ENCODE measurements at places on chromosomes 3 and 15.

- no peaks in the 10 kb centered on the region for H3K36me3 ChIP-seq
- H3K27ac ChIP-seq, result no peak overlapping the region
- H3K4me1 ChIP-seq, result no peaks in the 10 kb centered on the region
These were observed 119.3 kb downstream of the IGF2BP2 start for GRCh38 chr3:185705498-185705897.

DNA sequence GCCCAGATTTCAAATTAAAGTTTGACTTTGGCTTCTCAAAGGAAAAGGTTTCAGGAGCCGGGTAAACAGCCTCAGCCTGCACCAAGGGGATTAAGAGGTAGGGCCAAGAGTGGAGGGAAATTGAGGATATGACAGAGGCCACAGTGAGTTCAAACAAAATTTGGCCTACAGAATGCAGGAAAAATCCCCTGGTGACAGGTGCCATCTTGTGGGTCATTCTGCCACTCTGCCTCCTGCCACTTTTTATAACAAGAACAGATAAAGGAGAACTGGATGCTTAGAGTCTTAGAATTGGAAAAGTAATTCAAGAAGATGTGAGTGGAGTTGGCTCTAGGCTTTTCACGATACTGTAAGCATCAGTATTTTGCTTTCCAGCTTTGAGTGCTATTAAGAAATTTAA lies 253.2 kb downstream of the NR2F2 start:
- no peak for DNase-seq
- no peak overlapping the region for H3K4me3 ChIP-seq
- no peaks in the 10 kb centered on the region for H3K27me3 ChIP-seq

GRCh38 chr15:59327942-59328341 lies 44.7 kb downstream of the MYO1E start:
- no peaks in the 10 kb centered on the region for H3K36me3 ChIP-seq
- no peak overlapping the region for H3K4me3 ChIP-seq
- H3K27ac ChIP-seq, result no peak overlapping the region
- H3K4me1 ChIP-seq, result peaks cover 13% of the 10 kb centered on the region
- no peaks in the 10 kb centered on the region for H3K27me3 ChIP-seq
- peak; percentile 18 for DNase-seq

GRCh38 chr3:11850003-11850402 lies 3.3 kb upstream of the TAMM41 start:
- peaks cover under 1% of the 10 kb centered on the region for H3K36me3 ChIP-seq
- H3K27ac ChIP-seq, result no peak overlapping the region
- no peak overlapping the region for H3K4me3 ChIP-seq
- peaks cover 4% of the 10 kb centered on the region for H3K27me3 ChIP-seq
- DNase-seq, result no peak
- peaks cover 19% of the 10 kb centered on the region for H3K4me1 ChIP-seq

GRCh38 chr15:62138124-62138523 lies 27.0 kb downstream of the C2CD4B start:
- H3K36me3 ChIP-seq, result no peaks in the 10 kb centered on the region
- H3K27me3 ChIP-seq, result peaks cover 2% of the 10 kb centered on the region

DNA sequence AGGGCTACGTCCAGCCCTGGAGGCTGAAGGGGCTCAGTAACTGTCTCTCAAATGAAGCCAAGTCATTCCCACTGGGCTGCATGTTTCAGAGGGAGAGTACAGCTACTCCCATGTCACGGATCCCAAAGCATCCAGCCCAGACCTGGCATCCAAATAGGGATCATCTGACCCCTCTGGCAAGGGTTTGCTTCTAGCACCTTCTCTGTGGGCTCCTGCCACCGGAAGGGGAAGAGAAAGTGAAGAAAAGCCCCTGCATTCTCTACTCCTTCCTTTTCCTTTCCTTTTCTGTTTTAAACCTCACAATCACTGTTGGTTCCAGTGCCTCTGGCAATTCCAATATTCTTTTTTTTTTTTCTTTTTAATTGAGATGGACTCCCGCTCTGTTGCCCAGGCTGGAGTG lies 64.5 kb upstream of the CTSH start:
- no peak for DNase-seq
- H3K27ac ChIP-seq, result no peak overlapping the region
- peaks cover 8% of the 10 kb centered on the region for H3K4me1 ChIP-seq
- H3K36me3 ChIP-seq, result no peaks in the 10 kb centered on the region
- H3K27me3 ChIP-seq, result peaks cover 2% of the 10 kb centered on the region
- no peak overlapping the region for H3K4me3 ChIP-seq

DNA sequence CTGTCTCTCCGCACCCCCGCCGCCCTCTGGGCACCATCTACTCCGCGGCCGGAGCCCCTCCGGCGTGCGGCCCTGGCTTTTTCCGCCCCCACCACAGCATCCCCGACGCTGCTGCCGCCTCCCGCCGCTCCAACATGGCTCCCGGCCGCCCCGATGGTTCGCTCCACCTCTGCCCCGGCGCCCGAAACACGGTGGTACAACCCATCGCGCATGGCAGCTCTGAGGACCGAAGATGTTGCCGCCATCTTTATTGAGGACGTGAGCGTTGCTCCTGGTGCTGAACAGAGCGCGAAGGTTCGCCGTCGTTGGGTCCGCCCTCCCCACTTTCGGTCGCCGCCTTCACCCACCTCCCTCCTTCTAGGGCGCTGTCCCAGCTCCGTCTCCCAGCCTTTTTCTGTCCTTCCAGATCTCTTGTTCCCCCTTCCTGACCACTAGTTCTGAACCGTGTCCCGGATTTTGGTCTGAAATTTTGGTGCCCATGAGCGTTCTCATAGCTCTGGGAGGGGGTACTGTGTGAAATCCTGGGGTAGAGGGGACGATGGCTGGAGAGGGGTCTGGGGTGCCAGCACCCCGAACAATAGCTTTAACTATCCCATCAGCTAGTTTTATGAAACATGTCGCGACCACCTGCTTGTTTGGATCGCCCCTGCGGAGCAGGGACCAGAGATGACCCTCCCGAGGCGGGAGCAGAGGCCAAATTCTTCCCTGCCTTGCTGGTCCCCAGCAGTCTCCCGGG lies at the start of gene CELSR3:
Gene CELSR3, minus strand, starts transcription at position 134 of the 736 bp plus-strand sequence. CDS start 252 bp downstream, outside the sequence.
- DNase-seq, result peak; percentile 68
- peaks cover 30% of the 10 kb centered on the region for H3K27me3 ChIP-seq
- H3K27ac ChIP-seq, result peak within 1 kb of the TSS; percentile 83
- H3K4me3 ChIP-seq, result peak within 1 kb of the TSS; percentile 85

- peaks cover 3% of the 10 kb centered on the region for H3K27me3 ChIP-seq
- H3K4me1 ChIP-seq, result no peaks in the 10 kb centered on the region
- H3K27ac ChIP-seq, result no peak overlapping the region
- H3K4me3 ChIP-seq, result no peak overlapping the region
- no peaks in the 10 kb centered on the region for H3K36me3 ChIP-seq
These were observed 111.1 kb upstream of the ALDH1A3 start for GRCh38 chr15:100768501-100768931.

GRCh38 chr15:57148262-57148661 lies 228.0 kb upstream of the CGNL1 start:
- DNase-seq, result no peak
- H3K27ac ChIP-seq, result no peak overlapping the region
- no peak overlapping the region for H3K4me3 ChIP-seq
- no peaks in the 10 kb centered on the region for H3K27me3 ChIP-seq
- H3K4me1 ChIP-seq, result peaks cover 24% of the 10 kb centered on the region
- H3K36me3 ChIP-seq, result peaks cover 38% of the 10 kb centered on the region

GRCh38 chr15:45670091-45670490 lies 35.3 kb downstream of the SQOR start:
- H3K36me3 ChIP-seq, result peaks cover 33% of the 10 kb centered on the region
- no peak overlapping the region for H3K4me3 ChIP-seq
- DNase-seq, result no peak
- H3K4me1 ChIP-seq, result no peaks in the 10 kb centered on the region
- H3K27me3 ChIP-seq, result no peaks in the 10 kb centered on the region
- no peak overlapping the region for H3K27ac ChIP-seq

GRCh38 chr15:63382966-63383710 lies 1.5 kb upstream of the CA12 start:
- no peak overlapping the region for H3K27ac ChIP-seq
- peaks cover 72% of the 10 kb centered on the region for H3K27me3 ChIP-seq
- H3K4me1 ChIP-seq, result peaks cover 27% of the 10 kb centered on the region
- no peaks in the 10 kb centered on the region for H3K36me3 ChIP-seq
- H3K4me3 ChIP-seq, result no peak overlapping the region

DNA sequence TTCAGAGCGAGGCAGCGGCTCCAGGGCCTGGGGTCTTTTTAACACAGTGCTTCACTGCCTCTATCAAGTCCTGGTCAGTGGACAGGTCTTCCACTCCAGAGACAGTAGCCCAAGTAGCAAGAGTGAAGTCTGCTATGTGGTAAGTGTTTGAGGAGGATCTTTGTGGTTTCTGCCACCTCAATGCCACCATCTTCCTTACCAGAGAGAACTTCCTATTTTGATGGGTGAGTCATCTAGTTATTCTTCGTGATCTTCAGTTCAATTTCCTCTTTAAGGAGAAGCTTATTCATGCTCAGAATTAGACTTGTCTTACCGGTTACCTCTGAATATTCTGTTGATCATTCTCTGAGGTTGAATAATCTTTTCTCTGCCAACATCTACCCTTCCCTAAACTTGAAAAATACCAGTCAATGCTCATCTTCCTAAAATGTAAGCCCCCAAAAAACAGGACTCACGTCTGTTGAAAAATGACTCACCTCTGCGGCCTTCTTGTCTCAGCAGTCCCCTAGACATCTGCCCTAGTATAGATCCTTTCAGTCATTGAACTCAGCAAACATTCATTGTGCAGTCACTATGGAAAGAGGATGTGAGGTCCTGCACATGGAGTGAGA lies 32.2 kb upstream of the BCL6 start:
- DNase-seq, result peak; percentile 36
- H3K36me3 ChIP-seq, result no peaks in the 10 kb centered on the region
- H3K27me3 ChIP-seq, result no peaks in the 10 kb centered on the region
- H3K4me3 ChIP-seq, result peak overlapping the region; percentile 58
- peaks cover 31% of the 10 kb centered on the region for H3K4me1 ChIP-seq
- H3K27ac ChIP-seq, result peak overlapping the region; percentile 96

- no peaks in the 10 kb centered on the region for H3K27me3 ChIP-seq
- peaks cover 75% of the 10 kb centered on the region for H3K4me1 ChIP-seq
- peaks cover 59% of the 10 kb centered on the region for H3K36me3 ChIP-seq
These were observed 4.0 kb downstream of the ATP10A start for GRCh38 chr15:25858952-25859760.

Data from activated naive CD8-positive, alpha-beta T cell treated with anti-CD3 and anti-CD28 coated beads, Interleukin-2, amount 50 U/mL, for 24 hours (primary cell).